ENCODE measurements at places on chromosomes 5 and 9.

DNA sequence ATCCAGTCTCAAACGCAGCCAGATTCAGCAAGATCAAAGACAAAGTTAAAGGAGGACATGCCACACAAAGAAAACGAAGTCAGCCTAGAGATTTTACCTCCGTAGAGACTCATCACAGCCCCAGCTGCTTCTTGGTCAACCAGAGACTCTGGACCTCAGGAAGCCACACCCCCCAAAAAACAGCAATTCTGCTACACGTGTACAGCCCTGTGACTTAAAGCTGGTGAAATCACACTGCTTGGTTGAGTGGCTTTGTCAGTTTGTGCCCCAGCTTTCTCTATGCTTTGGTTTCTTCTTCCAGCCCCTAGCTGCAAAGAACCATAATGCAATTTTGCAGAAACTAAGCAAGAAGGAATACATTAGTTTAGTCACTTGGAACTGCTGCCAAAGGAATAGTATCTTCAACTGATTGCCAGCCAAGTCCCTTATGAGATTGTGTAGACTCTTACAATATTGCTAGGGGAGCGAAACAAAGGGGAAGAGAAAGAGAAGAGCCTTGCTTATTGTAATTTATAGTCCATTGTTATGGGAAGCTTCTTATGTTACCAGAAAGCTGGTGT, 158.8 kb upstream of the ZNF462 start:
- H3K4me3 ChIP-seq, result no peak overlapping the region
- H3K36me3 ChIP-seq, result no peaks in the 10 kb centered on the region
- H3K4me1 ChIP-seq, result no peaks in the 10 kb centered on the region
- no peak overlapping the region for H3K27ac ChIP-seq
- no peak for ATAC-seq
- no peaks in the 10 kb centered on the region for H3K27me3 ChIP-seq

DNA sequence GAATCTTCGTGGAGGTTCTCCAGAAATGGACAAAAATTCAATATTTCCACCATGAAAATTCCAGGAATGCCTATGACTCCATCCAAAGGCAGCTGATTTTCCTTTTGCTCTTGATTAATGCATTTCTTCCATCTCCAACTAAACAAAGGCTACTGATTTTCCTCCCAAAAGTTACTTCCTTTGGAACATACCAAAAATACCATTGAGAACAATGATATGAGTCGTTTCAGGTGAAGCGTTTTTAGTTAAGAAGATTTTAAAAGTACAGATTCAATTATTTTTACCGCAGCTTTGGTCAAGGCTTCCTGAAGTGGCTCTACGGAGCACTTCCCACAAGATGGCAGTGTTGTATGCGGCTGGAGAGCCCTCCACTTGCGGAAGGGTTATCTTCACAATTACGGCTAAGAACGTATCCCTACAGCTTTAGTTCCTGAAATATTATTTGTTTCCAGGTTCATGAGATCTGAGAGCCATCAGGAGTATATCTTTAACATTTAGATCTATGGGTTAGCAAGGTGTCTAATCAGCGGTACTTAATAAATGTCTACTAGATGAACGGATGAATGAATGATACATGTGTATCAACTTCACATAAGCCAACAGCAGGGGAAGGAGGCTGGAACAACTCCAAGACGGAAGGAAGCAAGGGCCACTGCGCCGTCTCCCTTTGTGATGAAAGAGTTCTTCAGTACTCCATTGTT, 35.9 kb upstream of the ARSB start:
- H3K36me3 ChIP-seq, result no peaks in the 10 kb centered on the region
- peaks cover 5% of the 10 kb centered on the region for H3K4me1 ChIP-seq
- H3K4me3 ChIP-seq, result peak overlapping the region; percentile 12

GRCh38 chr5:149024943-149025342, 37.9 kb downstream of the SH3TC2 start:
- no peak for ATAC-seq
- peaks cover 7% of the 10 kb centered on the region for H3K27me3 ChIP-seq
- no peak overlapping the region for H3K27ac ChIP-seq
- no peak overlapping the region for H3K4me3 ChIP-seq
- H3K4me1 ChIP-seq, result no peaks in the 10 kb centered on the region
- H3K36me3 ChIP-seq, result no peaks in the 10 kb centered on the region

GRCh38 chr9:132160802-132161742, 786 bp upstream of the NTNG2 start:
- peaks cover 4% of the 10 kb centered on the region for H3K4me1 ChIP-seq
- H3K4me3 ChIP-seq, result peak overlapping the region; percentile 73
- H3K27ac ChIP-seq, result peak overlapping the region; percentile 77
- no peaks in the 10 kb centered on the region for H3K36me3 ChIP-seq
- H3K27me3 ChIP-seq, result peaks cover 26% of the 10 kb centered on the region

GRCh38 chr9:114909661-114910060, 20.7 kb downstream of the TNFSF8 start:
- H3K27me3 ChIP-seq, result no peaks in the 10 kb centered on the region
- ATAC-seq, result no peak
- peaks cover 57% of the 10 kb centered on the region for H3K4me1 ChIP-seq
- H3K4me3 ChIP-seq, result peak overlapping the region; percentile 86

- no peaks in the 10 kb centered on the region for H3K4me1 ChIP-seq
- no peak overlapping the region for H3K27ac ChIP-seq
- H3K36me3 ChIP-seq, result no peaks in the 10 kb centered on the region
- H3K27me3 ChIP-seq, result peaks cover 34% of the 10 kb centered on the region
- no peak overlapping the region for H3K4me3 ChIP-seq
Observed at GRCh38 chr5:173984218-173984617, 4.8 kb upstream of the C5orf47 start.

DNA sequence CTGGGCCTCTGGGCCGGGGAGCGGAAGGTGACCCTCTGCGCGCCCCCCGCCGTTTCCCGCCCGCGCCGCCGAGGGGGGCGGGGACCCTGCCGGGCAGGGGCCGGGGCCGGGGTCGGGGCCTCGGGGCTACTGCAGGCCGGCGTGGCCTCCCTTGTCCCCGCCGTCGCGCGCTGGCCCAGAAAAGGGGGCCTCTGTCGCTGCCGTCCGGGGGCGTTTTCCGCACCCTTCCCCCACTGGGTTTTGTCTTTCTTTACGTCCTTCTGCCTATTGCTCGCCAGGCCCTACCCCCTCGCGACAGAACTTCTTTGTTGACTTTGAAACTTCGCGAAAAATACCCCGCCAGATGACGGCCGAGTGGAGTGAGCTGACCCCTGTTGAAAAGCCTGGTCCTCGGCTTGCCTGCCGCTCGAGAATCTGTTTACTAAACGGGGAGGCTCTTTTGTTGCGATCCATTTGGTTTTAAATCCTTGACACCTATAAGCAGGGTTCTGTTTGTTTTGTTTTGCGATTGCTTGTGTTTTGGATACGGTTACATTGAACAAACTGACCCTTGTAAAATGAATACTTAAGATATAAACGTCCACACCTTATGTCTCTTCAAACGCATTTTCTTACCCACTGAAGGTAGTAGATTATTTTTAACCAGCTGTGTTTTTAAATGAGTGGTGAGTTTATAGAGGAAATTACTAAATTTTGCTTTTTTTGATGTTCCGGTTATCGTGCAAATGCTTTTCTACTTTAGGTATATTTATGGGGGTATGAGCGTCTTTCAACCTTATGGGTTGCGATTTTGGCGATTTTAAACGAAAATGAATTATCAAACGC, 765 bp downstream of the MARCHF6 start:
- H3K27ac ChIP-seq, result peak overlapping the region; percentile 100
- peaks cover 36% of the 10 kb centered on the region for H3K36me3 ChIP-seq
- peaks cover 28% of the 10 kb centered on the region for H3K4me1 ChIP-seq
- H3K27me3 ChIP-seq, result no peaks in the 10 kb centered on the region
- H3K4me3 ChIP-seq, result peak overlapping the region; percentile 100

GRCh38 chr5:89081360-89081759, 198.4 kb upstream of the MEF2C start:
- no peak overlapping the region for H3K27ac ChIP-seq
- no peaks in the 10 kb centered on the region for H3K36me3 ChIP-seq
- H3K27me3 ChIP-seq, result no peaks in the 10 kb centered on the region
- H3K4me3 ChIP-seq, result no peak overlapping the region
- ATAC-seq, result no peak

DNA sequence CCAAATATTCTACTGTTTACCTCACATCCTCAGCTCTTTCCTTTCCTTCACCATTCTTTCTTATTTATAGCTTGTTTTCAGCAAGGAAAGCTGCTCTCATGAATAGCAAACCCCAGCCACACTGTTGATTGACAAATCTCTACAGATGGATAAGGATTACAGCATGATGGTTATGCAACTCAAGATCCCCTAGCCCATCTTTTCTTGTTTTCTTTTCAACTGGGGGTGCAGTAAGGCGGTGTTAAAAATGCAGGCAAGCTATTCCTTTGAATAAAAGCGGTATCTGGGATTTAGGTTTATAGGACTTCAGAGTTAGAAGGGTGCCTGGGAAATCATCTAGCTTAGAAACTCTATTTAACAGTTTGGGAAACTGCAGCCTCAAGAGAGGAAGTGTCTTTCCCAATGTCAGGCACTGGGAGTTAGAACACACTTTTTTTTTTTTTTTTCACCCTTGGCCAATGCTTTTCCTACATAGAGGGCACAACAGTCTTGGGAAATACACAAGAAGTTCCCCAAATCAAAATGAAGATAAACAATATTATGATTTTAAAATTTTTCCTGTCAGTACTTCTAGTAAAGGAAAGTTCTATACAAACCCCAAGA, 2.6 kb downstream of the SPARC start:
- no peak overlapping the region for H3K27ac ChIP-seq
- H3K27me3 ChIP-seq, result peaks cover 33% of the 10 kb centered on the region
- no peaks in the 10 kb centered on the region for H3K4me1 ChIP-seq
- H3K4me3 ChIP-seq, result no peak overlapping the region
- H3K36me3 ChIP-seq, result no peaks in the 10 kb centered on the region

DNA sequence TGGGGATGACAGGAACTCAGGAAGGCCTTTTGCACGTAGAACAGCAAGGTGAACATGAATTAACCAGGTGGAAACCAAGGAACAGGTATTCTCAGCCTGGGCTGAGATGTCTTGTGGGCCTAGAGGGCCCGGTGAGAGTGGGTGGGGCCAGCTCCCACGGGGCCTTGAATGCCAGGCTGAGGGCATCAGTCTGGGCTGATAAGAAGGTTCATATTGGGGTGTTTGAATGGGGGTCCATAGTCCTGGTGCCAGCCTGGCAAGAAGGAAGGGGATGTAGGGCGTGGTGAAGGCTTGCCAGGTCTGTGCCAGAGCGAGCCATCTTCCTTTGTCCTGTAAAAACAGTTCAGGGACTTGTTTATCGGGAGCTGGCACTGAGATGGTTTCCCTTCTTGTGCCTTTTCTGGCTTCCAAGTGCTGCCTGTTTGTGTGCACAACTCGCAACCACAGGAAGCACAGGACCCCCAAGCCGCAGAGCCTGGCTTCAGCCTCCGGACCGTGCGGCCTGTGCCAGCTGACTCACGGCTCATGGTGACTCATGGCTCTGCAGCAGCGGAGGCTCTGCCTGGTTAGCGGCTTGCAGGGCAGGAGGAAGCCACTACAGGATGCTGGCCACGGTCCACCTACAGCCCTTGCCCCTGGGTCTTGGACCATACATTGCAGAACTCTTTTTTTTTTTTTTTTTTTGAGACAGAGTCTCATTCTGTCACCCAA, 2.4 kb downstream of the CARD19 start:
- H3K27ac ChIP-seq, result peak overlapping the region; percentile 86
- H3K36me3 ChIP-seq, result peaks cover 18% of the 10 kb centered on the region
- H3K27me3 ChIP-seq, result no peaks in the 10 kb centered on the region

DNA sequence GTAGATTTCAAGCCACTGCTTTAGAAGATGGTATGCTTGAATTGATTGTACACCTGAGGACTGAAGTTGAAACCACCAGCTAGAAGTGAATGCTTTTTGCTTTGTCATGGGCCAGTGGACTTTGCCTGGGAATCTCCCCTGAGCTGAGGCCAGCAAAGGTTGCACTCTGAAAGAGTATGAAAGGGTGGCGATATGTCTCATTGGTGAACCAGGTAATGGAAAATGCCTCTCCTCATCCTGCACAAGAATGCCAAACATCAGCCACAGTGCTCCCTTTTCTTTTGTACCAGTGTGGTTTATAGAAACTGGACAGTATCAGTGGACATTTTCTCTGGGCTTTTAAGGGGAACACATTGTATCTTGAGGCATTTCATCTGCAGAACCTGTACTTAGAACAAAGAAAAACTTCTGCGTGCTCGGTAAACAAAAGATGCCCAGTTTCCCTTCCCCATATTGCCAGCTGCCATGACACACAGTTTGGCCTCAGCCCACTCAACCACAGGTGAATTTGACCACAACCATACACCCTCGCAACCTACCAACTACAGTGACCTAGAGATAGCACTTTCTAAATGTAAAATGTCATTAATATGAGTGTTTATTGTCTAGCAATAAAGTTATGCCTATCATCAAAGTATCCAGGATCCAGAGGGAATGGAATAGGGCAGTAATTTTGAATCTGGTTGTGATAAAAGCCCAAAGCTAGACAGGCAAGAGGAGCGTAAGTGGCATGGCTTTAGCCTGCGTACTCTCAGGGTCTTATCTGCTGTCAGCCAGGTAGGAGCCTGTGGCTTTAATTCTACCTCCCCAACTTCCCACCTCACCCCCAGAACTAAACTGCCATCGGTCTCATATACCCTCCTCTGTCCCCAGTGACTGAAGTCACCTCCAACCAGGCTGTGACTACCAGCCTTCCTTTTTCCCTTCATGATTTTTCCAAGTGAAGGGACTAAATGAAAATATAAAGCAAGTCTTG, 79.5 kb upstream of the LHFPL2 start:
- H3K36me3 ChIP-seq, result no peaks in the 10 kb centered on the region
- no peaks in the 10 kb centered on the region for H3K27me3 ChIP-seq
- H3K4me1 ChIP-seq, result no peaks in the 10 kb centered on the region
- ATAC-seq, result no peak
- H3K27ac ChIP-seq, result no peak overlapping the region
- no peak overlapping the region for H3K4me3 ChIP-seq

DNA sequence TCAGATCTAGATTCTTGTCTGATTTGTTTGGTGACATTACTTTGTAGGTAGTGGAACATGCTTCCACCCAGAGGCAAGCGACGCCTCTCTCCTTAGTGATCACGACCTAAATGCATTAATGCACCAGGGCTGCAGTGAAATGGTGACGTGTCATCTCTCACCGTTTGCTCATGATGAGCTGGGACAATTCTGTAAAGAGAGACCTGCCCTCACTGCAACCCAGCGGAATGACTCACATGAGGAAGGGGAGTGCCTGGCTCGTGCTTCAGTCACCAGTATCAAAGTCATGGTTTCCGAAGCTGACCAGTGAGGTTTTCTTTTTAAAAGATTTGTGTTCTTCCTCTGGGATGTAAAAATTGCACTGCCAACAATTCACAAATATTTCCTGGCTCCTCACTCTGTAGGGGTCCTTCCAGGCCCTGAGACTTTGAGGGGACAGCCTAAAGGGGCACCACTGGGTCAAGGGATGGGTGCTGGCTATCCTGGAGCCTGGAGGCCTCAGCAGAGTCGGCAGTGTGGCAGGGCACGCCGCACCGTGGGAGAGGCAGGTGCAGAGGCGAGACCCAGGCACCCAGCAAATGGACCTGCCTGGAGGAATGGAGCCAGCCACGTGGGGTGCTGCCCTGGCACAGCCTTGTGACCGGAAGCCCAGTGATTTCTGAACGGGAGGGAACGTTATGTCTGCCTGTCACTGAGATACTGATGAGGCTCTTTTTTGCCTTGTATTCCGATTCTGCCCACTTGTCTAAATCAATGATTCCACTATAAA, 17.3 kb downstream of the QSOX2 start:
- H3K27me3 ChIP-seq, result no peaks in the 10 kb centered on the region
- peak overlapping the region; percentile 60 for H3K4me3 ChIP-seq
- H3K27ac ChIP-seq, result peak overlapping the region; percentile 87
- peak; percentile 86 for ATAC-seq
- peaks cover 25% of the 10 kb centered on the region for H3K4me1 ChIP-seq

- H3K4me3 ChIP-seq, result no peak overlapping the region
- no peaks in the 10 kb centered on the region for H3K36me3 ChIP-seq
- no peaks in the 10 kb centered on the region for H3K4me1 ChIP-seq
- ATAC-seq, result no peak
- H3K27me3 ChIP-seq, result peaks cover 41% of the 10 kb centered on the region
Observed at GRCh38 chr5:103327451-103327850, 68.9 kb downstream of the MACIR start.

All from activated T-helper 17 cell treated with anti-CD3 and anti-CD28 coated beads, Interleukin-2, amount 50 U/mL, for 72 hours (primary cell).